ENCODE measurements at places on chromosomes 16 and 17.

GRCh38 chr17:42522263-42522790, 13.7 kb upstream of the NAGLU start:
- DNase-seq = no peak

- DNase-seq = no peak
Measured at GRCh38 chr16:23423496-23424049, 29.4 kb downstream of the COG7 start.

GRCh38 chr17:55576237-55576995, 65.2 kb upstream of the SMIM36 start:
- no peak for DNase-seq

- no peak for DNase-seq
Measured at GRCh38 chr17:64994781-64995538, 61.6 kb downstream of the GNA13 start.

DNA sequence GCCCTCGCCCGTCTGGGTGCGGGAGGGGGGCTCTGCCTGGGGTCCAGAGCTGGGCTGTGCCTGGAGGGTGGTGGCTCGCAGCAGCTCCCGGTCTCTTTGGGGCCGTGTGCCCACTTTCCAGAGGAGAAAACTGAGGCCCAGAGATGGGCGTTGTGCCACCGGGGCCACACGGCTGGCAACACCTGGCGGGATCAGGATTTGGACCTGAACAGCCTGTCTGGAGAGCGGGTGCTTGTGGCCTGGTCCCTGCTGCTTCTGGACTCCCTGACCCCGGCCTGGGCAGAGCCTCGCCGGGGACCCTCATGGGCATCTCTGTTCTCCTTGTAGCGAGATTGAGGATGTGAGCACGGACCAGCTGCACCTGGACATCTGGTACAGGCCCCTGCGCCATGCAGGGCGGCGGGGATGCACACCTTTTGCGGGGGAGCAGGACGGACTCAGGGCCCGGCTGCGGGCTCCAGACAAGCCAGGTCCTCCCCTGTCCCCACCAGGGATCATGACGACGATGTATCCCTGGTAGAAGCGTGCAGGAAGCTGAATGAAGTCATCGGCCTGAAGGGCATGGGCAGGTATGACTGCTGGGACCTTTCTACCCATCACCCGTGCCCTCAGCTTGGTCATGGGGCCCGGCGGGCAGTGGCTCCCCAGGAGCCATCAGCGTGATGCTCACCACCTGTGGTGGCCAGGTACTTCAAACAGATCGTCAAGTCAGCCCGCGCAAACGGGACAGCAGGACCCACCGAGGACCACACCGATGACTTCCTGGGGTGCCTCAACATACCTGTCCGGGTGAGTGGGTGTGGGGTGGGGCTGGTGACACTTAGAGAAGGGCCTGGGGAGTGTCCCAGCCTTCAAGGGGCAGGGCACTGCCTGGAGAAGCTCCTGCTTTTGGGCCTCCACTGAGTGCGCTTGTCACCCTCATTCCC, 8.3 kb downstream of the BAIAP3 start:
- DNase-seq = no peak

DNA sequence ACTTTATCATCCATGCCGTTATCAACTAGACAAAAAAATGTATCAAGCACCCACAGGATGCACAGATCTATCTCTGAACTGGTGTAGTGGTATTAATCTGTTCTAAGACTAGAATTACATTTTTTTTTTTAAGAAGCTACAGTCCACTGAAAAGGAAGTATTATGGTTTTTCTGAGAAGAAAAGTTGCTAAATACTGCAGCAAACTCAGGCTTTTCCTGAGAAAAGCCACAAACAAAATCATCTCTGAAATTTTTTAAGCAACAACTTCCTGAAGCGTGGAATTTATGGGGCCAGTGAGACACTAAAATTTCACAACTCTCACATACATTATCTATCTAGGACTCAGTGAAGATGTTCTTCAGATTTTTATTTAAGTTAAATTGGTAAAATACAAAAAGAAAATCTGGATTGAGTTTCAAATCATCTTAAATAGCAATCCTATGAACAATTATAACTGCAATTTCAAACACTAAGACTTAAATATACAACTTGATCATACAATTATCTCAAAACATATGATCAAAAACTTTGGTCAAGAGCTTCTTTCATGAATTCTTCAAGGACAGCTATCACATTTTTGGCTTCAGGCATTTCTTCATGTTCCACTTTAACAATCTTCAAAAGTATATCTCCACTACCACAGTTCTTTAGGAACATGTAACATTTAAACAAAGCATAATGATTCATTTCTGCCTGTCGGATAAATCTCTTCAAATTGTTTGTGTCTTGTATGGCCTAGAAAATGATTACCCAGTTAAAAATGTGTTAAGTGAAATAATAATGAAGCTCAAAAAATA, 10.5 kb downstream of the C17orf75 start:
- DNase-seq = no peak

DNA sequence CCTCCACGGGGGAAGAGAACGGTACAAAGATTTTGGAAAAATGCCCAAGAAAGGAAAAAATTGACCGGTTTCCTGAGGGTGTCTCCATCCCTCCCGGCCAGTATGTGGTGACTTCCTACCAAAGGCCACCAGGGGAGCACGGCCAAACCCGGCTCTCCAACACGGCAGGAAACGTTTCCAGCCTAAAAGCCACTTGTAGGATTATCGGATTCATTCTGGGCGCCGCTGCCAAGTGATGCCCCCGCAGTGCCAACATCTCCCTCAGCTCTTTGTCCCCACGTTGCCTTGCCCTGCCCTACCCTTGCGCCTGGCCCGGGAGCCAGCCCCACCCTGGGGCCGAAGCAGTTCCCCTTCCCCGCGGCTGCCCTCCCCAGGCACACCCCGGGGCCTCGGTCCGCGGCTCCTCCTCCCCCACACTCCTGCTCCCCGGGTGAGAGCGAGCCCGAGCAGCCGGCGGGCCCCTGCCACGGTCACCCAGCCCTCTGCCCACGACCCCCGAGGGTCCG, 688 bp downstream of the CRK start:
- DNase-seq = no peak

- DNase-seq = no peak
Measured at GRCh38 chr17:27376637-27377547, 79.4 kb upstream of the KSR1 start.

DNA sequence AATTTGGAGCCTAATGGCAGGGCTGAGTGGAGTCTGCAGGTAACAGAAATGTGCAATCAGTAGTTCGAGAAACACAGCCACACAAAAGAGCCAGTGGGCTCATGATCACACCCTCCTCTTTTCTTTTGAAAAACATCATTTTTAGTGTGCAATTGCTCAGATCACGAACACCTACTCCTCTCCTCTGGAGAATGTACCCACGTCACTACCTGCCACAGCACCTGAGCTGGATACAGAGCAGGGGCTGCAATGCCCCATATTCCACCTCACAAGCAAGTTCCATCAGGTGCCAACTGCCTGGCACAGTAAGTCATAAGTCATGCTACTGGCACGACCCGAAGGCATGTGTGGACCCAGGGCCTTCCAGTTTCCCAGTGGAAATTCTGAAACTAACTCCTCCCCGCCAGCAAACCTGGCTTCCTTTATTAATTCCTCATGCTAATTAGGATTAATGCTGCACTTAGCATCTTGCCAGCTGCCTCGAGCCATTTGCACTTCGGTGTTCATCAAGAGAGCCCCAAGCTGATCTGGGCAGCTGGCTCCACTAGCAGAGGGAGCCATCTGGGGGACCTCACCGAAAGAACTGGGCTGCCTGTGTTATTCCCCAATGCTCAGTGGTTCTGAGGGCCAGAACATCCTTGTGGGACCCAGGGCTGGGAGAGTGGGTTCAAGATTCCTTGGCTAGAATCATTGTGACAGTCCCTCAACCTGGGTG, 2.4 kb downstream of the CACNG4 start:
- DNase-seq = no peak

GRCh38 chr17:4368341-4368740, 1.9 kb upstream of the UBE2G1 start:
- no peak for DNase-seq

DNA sequence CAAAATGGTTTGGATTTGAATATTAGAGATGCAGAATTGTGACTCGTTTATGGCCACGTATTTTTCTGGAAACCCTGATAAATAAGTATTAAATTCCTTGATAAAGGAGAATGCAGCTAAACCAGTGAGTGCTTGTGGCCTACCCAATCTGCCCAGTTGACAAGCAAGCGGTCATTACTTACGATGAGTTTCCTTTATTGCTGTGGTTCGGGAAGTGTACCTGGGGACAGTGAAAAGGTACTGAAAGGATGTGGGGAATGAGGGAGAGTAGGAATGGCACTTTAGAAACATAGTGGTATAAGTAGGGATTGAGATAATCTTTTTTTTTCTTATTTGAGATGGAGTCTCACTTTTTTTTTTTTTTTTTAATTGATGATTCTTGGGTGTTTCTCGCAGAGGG, 33.8 kb downstream of the RBBP6 start:
- no peak for DNase-seq

- no peak for DNase-seq
Measured at GRCh38 chr16:57270221-57271062, 14.0 kb downstream of the PLLP start.

GRCh38 chr17:57395721-57396321, 139.5 kb downstream of the MSI2 start:
- no peak for DNase-seq

GRCh38 chr16:50702725-50703124, 9.3 kb downstream of the NOD2 start:
- DNase-seq = no peak

DNA sequence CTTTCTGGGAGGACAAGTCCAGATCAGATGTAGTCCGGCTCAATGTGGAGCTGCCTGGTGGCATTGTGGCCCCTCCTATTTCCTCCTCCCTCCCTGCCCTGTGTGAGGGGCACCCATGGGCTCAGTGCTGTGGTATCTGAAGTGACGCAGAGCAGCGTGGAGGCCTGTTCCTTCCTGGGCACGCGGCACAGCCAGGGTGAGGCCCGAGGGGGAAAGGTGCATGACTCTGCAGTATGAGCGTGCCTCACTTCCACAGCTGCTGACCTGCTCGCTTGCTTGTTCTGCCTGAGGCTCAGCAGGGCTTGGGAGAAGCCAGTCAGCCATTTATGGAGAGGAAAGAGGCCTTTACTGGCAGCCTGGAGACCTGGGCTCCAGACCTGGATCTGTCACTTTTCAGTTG, 11.7 kb downstream of the TMEM238L start:
- DNase-seq = no peak

GRCh38 chr16:30649725-30650368, 913 bp upstream of the PRR14 start:
- no peak for DNase-seq

GRCh38 chr16:30185683-30186421, 2.5 kb downstream of the CORO1A start:
- DNase-seq = no peak

- no peak for DNase-seq
Measured at GRCh38 chr16:50457423-50457822, 88.6 kb upstream of the BRD7 start.

DNA sequence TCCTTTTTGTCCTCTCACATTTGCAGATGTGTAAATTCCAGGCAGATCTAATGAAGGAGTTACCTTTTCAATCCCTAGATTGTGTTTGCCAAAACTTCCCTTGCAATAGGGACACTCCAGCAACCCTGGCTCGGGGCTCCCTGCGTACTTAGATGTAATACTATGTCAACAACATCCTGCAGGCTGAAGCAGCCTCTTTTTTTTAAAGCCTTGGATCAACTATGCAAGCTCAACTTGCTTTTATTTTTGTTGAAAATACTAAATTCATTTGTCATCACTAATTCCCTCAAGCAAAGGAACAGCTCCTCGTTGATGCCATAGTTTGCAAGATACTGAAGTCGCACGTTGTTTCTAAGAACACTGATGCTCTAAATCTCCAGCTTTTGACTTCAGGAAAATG, 59.1 kb downstream of the GRIN2A start:
- DNase-seq = no peak

DNA sequence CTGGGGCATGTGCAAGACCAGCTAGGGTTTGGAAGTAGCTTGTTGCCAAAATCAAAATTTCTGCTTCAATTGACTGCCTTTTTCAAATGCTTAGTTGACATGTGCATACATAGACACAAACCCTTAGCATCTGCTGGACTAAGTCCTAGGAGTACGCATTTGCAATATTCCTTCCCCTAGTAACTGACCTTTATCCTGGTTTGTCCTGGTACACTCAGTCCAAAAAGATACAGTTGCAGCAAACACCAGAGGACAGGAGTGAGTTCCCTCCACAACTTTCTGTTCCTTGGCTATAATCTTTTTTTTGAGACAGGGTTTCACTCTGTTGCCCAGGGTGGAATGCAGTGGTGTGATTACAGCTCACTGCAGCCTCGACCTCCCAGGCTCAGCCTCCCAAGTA, 290.2 kb upstream of the ERCC4 start:
- DNase-seq = no peak

DNA sequence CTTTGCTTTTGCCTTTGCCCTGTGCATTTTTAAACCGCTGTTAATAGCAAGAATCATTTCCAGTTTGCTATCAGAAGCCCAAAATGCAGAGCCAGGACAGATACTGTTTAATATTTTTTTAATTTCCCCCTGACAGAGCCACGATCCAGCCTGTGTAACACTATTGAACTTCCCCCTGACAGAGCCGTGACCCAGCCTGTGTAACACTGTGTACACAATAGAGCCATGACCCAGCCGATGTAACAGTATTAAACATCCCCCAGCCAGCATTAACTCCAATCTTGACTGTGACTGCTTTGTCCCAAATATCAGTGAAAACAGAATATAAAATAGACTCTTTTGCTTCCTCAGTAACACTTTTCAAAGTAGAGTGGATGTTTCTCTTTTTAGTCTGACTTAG, 607.9 kb upstream of the CDH5 start:
- no peak for DNase-seq
